Activated naive CD8-positive, alpha-beta T cell treated with anti-CD3 and anti-CD28 coated beads, Interleukin-2, amount 10 ng/mL, durations not matched to agents 7 days and 5 days (primary cell): ENCODE measurements at places on chromosomes 12 and 14. TPM values are rescaled to one million over a fixed set of nuclear protein-coding genes. Genes with fewer than 3 reads are reported as not detected.

- H3K4me1 ChIP-seq = peaks cover 31% of the 10 kb centered on the region
- no peaks in the 10 kb centered on the region for H3K27me3 ChIP-seq
- DNase-seq = no peak
- H3K4me3 ChIP-seq = no peak overlapping the region
- H3K27ac ChIP-seq = no peak overlapping the region
These were observed 114.3 kb downstream of the DIP2B start for GRCh38 chr12:50618864-50619609.

DNA sequence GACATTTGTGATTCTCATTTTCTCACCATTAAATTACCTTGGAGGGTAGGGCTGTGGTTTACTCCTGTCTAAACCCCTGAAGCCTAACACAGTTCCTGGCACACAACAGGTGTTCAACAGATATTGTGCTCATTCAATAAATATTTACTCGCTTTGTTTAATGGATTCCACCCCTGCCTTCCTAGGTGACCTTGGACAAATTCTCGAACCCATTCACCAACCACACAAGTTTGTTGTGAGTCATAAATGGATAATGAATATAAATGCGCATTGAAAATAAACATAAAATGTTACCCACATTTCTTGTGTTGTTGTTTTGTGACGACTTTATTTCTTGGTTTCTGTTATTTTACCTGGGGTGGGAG, 362 bp upstream of the TSFM start:
- peaks cover 3% of the 10 kb centered on the region for H3K36me3 ChIP-seq
- DNase-seq = no peak
- H3K27me3 ChIP-seq = no peaks in the 10 kb centered on the region
- peak overlapping the region; percentile 93 for H3K27ac ChIP-seq
- H3K4me1 ChIP-seq = peaks cover 33% of the 10 kb centered on the region

The OTX2 gene
- not detected for total RNA-seq

DNA sequence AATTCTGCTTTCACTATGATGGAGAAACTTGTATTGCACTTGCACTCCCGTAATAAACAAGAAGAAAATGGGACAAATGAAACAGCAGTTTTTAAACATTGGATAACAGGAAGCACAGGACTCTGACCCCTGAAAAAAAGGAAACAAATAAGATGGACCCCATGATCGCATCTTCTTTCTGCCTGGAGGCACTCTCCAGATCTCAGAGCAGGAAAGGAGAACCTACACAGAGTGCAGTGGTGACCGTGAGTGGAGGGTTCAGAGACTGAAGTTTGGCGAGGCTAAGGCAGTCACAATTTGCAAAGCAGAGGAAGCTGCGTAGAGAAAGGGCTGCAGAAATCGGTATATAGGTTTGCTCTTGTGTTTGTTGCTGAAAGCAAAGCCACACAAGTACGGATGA, 6.1 kb upstream of the FGF6 start:
- no peak for DNase-seq
- peaks cover 4% of the 10 kb centered on the region for H3K4me1 ChIP-seq
- no peak overlapping the region for H3K4me3 ChIP-seq
- H3K36me3 ChIP-seq = peaks cover 2% of the 10 kb centered on the region
- H3K27ac ChIP-seq = no peak overlapping the region

GRCh38 chr12:103139876-103140275, 182.4 kb downstream of the ASCL1 start:
- H3K4me3 ChIP-seq = no peak overlapping the region
- peaks cover 6% of the 10 kb centered on the region for H3K4me1 ChIP-seq
- H3K36me3 ChIP-seq = peaks cover 3% of the 10 kb centered on the region

The DACT1 gene
- 0.65 TPM for total RNA-seq

DNA sequence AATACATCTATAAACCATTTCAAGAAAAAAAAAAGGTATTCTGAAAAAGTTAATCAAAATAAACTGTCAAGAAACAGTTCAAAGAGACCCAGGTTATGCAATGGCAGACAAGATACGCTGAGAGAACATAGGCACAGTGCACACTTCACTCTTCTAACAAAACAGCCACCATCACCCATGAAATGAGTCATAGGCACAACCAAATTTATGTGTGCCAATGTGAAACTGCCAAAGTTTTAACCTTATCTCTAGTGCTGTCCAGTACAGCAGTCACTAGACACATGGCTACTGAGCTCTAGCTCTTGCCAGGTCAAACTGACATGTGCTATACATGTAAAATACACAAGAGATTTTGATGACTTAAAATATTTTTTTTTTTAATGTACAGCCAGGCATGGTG, 1.4 kb downstream of the CEP128 start:
- no peak for DNase-seq
- no peaks in the 10 kb centered on the region for H3K27me3 ChIP-seq
- peaks cover 27% of the 10 kb centered on the region for H3K4me1 ChIP-seq
- H3K36me3 ChIP-seq = peaks cover 10% of the 10 kb centered on the region

GRCh38 chr14:28240909-28241308, 525.7 kb upstream of the FOXG1 start:
- no peak for DNase-seq
- no peak overlapping the region for H3K4me3 ChIP-seq
- no peaks in the 10 kb centered on the region for H3K4me1 ChIP-seq
- no peaks in the 10 kb centered on the region for H3K27me3 ChIP-seq

- no peaks in the 10 kb centered on the region for H3K4me1 ChIP-seq
- H3K27me3 ChIP-seq = no peaks in the 10 kb centered on the region
- H3K36me3 ChIP-seq = no peaks in the 10 kb centered on the region
- H3K27ac ChIP-seq = no peak overlapping the region
- no peak overlapping the region for H3K4me3 ChIP-seq
- DNase-seq = no peak
These were observed 630.9 kb downstream of the DIO2 start for GRCh38 chr14:79580414-79580813.

DNA sequence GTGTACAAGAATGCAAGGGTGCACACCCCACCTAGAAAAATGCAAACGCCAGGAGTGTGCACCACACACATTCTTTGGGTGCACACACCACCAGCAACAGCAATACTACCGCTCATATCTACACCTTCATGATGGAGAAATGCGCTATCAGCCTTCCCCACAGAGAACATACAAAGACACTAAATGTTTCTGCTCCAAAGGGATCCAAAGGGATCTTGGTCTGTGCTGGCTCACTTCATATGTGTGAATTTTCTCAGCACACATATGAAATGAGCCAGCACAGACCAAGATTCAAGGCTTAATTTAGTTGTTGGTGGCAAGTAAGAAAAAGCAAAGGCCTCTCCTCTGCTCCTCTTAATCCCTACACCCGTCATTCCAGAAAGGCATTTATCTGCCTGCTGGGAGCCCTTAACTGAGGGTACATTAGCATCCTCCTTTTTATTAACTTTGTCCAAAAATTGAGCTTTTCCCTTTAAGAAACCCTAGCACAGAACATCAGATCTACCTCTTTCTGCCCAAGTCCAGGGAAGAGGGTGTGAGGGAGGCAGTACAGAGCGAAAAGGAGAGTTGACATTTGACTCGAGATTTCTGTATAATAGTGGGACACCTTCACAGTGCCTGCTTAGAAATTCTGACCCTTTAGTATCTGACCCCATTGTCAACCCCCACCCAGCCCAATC, 8.3 kb downstream of the BMP4 start:
- DNase-seq = no peak
- H3K27me3 ChIP-seq = peaks cover 69% of the 10 kb centered on the region
- no peak overlapping the region for H3K27ac ChIP-seq
- H3K36me3 ChIP-seq = no peaks in the 10 kb centered on the region
- no peak overlapping the region for H3K4me3 ChIP-seq

- no peak overlapping the region for H3K4me3 ChIP-seq
- peaks cover 3% of the 10 kb centered on the region for H3K36me3 ChIP-seq
These were observed 5.6 kb upstream of the LHX5 start for GRCh38 chr12:113477171-113477841.

GRCh38 chr12:42582050-42582449, 7.5 kb downstream of the PRICKLE1 start:
- no peaks in the 10 kb centered on the region for H3K36me3 ChIP-seq
- no peak overlapping the region for H3K4me3 ChIP-seq
- no peak overlapping the region for H3K27ac ChIP-seq
- H3K27me3 ChIP-seq = peaks cover 56% of the 10 kb centered on the region

DNA sequence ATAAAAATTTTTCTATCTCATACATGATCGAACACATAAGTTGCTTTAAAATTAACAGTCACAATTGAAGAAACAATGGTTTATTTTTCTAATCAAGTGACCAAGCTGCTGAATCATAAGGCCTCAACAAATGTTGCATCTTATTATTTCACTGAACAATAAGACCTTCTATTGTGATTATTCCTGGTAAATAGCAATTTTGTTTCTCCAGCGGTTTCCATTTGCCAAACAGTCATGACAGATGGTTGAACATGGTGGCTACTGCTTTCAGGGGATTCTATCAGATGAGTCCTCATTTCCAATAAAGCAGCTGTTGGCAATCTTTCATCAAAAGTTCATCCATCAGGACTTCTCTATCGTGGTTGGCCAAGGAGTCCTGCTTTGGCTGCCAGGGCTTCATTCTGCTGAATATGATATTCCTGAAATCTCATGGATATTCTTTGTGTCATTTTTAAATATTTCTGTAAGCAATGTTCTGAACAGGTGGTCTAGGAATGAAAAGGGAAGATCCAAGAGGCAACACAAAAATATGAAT, 13.0 kb downstream of the TOMM20L start:
- H3K27me3 ChIP-seq = no peaks in the 10 kb centered on the region
- H3K27ac ChIP-seq = no peak overlapping the region
- DNase-seq = no peak
- H3K4me1 ChIP-seq = no peaks in the 10 kb centered on the region
- peaks cover 19% of the 10 kb centered on the region for H3K36me3 ChIP-seq

The C1R gene
- 6.4 TPM for total RNA-seq

DNA sequence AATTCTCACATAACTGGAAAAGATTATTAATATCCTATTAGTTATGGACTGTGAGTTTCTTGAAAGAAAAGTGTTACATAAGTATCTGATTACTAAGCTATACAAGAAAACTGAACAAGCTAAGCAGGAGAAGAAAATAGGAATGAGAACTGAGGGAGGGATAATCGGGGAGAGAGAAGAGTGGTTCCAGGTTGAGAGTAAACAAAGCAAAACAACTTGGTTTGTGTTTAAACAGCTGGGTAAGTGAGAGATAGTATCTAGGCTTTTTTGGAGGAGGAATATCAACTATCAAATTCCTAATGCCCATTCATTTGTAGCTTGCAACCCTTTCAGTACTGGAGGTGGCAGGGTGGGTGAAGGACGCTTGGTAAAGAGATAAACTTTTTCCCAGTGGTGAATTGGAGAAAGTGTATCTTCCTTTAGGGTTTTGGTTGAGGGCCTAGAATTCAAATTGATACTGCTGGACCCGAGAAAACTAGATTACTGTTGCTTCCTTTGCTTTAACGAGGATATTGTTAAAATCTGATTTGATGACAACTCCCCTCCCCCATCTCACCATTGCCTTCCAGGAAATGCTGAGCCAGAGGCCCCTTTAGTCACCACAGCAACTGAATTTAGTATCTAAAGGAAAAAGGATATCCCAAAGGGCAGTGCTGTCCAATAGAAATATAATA, 2.0 kb upstream of the SLC2A3 start:
- peak overlapping the region; percentile 69 for H3K4me3 ChIP-seq
- H3K27ac ChIP-seq = peak overlapping the region; percentile 74
- H3K36me3 ChIP-seq = peaks cover 1% of the 10 kb centered on the region
- no peaks in the 10 kb centered on the region for H3K27me3 ChIP-seq
- DNase-seq = no peak

The LTB4R2 gene
- total RNA-seq = 21.2 TPM

- H3K27me3 ChIP-seq = no peaks in the 10 kb centered on the region
- H3K36me3 ChIP-seq = peaks cover 14% of the 10 kb centered on the region
- no peak for DNase-seq
- H3K27ac ChIP-seq = peak overlapping the region; percentile 21
These were observed 34.9 kb downstream of the SYNE3 start for GRCh38 chr14:95481391-95482022.

- H3K4me1 ChIP-seq = no peaks in the 10 kb centered on the region
- no peaks in the 10 kb centered on the region for H3K36me3 ChIP-seq
- no peaks in the 10 kb centered on the region for H3K27me3 ChIP-seq
- DNase-seq = no peak
- no peak overlapping the region for H3K27ac ChIP-seq
These were observed 157.5 kb downstream of the FLRT2 start for GRCh38 chr14:85687456-85687855.

GRCh38 chr14:61395115-61395725, 73.8 kb downstream of the PRKCH start:
- H3K4me1 ChIP-seq = peaks cover 90% of the 10 kb centered on the region
- DNase-seq = no peak
- no peaks in the 10 kb centered on the region for H3K27me3 ChIP-seq
- peak overlapping the region; percentile 18 for H3K4me3 ChIP-seq
- peak overlapping the region; percentile 62 for H3K27ac ChIP-seq

DNA sequence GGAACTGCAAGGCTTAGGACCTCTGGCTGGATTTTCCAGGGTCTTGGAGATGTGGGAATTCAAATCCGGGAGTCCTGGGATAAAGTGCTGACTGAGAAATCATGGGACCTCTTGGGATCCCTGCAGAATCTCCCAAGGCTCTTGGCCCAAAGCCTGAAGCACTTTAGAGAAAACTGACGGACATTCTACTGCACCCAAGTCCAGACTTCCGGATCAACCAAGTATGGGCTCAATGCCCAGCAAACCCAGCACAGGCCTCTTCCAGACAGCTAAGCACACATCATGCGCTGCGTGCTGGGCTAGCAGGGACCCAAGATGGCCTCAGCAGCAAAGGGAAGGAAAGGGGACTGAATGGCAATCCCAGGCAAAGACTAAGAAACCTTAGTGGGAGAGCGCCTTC, 85.0 kb downstream of the ACTN1 start:
- no peak for DNase-seq
- H3K4me3 ChIP-seq = no peak overlapping the region
- peaks cover 13% of the 10 kb centered on the region for H3K36me3 ChIP-seq
- H3K27me3 ChIP-seq = no peaks in the 10 kb centered on the region
- no peak overlapping the region for H3K27ac ChIP-seq

- peaks cover 26% of the 10 kb centered on the region for H3K27me3 ChIP-seq
- no peak overlapping the region for H3K27ac ChIP-seq
- no peak for DNase-seq
These were observed 46.3 kb upstream of the ATP2A2 start for GRCh38 chr12:110234755-110235154.

GRCh38 chr12:3032770-3033538, 44.2 kb upstream of the TSPAN9 start:
- H3K27ac ChIP-seq = no peak overlapping the region
- no peaks in the 10 kb centered on the region for H3K4me1 ChIP-seq
- DNase-seq = no peak
- H3K27me3 ChIP-seq = peaks cover 3% of the 10 kb centered on the region

DNA sequence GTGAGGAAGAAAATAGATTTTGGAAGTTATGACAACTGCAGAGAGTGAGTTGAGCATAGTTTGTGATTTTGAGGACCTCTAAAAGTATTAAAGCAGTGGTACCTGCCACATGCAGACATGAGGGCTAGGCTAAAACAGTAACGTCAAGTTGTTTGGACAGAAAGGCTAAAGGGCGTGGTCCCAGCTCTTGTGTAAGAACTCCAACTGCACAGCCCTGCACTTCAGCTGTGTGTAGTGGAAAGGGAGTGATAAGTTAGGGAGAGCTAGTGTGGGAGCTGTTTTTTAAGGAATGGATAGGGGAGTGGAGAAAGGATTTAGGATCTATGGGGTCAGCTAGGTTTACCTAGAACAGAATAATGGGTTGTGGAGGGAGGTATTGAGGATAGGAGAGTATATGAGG, 39.5 kb downstream of the TESPA1 start:
- DNase-seq = no peak
- peaks cover 21% of the 10 kb centered on the region for H3K36me3 ChIP-seq
- H3K4me3 ChIP-seq = no peak overlapping the region
- H3K27ac ChIP-seq = no peak overlapping the region
- peaks cover 7% of the 10 kb centered on the region for H3K4me1 ChIP-seq

- H3K4me3 ChIP-seq = no peak overlapping the region
- DNase-seq = no peak
- no peaks in the 10 kb centered on the region for H3K4me1 ChIP-seq
- no peaks in the 10 kb centered on the region for H3K27me3 ChIP-seq
- H3K27ac ChIP-seq = peak overlapping the region; percentile 51
- H3K36me3 ChIP-seq = no peaks in the 10 kb centered on the region
These were observed 132.6 kb upstream of the ARHGAP5 start for GRCh38 chr14:31944256-31945073.
